ENCODE measurements at places on chromosomes 7 and 10. TPM values are rescaled to one million over a fixed set of nuclear protein-coding genes. Genes with fewer than 3 reads are reported as not detected.

- no peaks in the 10 kb centered on the region for H3K27me3 ChIP-seq
- DNase-seq: no peak
Observed at GRCh38 chr7:118061386-118061785, 122.6 kb upstream of the LSM8 start.

Gene AGAP4
- 41.1 TPM for total RNA-seq

Gene HERPUD2
- 37.4 TPM for total RNA-seq

- H3K36me3 ChIP-seq: no peaks in the 10 kb centered on the region
- H3K4me3 ChIP-seq: peak overlapping the region; percentile 81
Observed at GRCh38 chr7:43584195-43584586, 1.3 kb downstream of the STK17A start.

Gene CUEDC2
- 70.5 TPM for total RNA-seq

Gene MALSU1
- 47.2 TPM for total RNA-seq

DNA sequence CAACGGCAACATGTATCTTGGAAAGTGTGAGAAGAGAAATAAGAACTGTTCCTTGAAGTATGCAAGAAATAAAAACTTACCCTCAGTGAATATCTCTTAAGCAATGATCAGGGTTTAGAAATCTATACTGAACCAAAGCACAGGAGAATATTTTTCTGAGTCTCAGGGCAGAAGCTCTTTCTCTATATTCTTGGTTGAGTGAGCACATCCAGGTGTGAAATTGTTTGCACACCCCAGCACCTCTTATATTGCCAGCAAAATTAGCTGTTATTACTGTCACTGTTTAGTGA is 8.4 kb downstream of the DLX6 start:
- H3K4me3 ChIP-seq: no peak overlapping the region
- peaks cover 4% of the 10 kb centered on the region for H3K4me1 ChIP-seq
- no peaks in the 10 kb centered on the region for H3K36me3 ChIP-seq
- H3K27me3 ChIP-seq: peaks cover 99% of the 10 kb centered on the region

Measured in progenitor cell of endocrine pancreas (in vitro differentiated cells).